Substantia nigra (tissue), 51 donors: ENCODE measurements at places on chromosomes 4 and X.

DNA sequence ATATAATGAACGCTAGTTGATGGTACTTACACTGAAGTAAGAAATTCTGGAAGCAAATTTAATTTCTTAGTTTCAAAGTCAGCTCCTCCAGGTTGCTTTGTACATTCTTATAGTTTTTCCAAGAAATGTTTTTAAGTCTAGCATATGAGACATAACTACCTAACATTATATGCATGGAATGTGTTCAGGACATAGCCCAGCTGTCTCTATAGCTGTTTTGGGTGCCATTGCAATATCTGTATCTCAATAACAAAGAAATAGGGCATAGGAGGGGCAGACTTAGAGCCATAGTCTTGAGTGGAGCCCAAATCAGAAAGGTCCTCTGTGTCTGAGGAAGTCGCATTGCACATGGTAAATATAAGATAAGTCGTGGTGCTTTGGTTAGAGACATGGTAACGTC lies 143.4 kb downstream of the CBR4 start:
- DNase-seq, result no peak

- DNase-seq, result no peak
Measured at GRCh38 chr4:123972031-123972430, 575.4 kb downstream of the SPRY1 start.

DNA sequence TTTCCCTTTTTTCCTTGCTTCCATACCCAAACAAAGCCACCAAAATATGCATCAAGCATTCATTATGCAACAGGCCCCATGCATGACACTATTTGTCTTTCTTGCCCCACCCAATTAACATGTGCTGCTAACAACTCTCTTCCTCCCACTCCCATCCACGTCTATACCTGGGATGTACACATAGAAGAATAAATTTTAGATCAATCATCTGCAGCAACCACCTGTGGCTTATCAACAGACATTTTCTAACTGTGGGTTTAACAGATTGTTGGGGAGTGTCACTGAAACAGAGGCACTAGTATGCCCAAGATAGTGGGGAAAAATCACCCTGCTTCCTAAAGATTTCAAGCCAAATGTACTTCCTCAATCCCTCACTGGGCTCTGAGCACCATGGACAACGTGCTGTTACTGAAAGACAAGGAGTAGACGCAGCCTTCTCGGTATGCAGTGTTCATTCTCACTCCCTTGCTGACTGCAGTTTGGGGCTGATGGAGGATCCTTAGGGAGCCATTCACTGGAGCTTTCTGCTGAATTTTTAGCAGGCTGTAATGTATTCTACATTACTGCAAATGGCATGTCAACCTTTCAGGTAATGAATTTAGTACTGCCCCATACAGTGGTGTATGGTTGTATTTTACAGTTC lies 28.4 kb upstream of the TRPC5OS start:
- no peak for DNase-seq

DNA sequence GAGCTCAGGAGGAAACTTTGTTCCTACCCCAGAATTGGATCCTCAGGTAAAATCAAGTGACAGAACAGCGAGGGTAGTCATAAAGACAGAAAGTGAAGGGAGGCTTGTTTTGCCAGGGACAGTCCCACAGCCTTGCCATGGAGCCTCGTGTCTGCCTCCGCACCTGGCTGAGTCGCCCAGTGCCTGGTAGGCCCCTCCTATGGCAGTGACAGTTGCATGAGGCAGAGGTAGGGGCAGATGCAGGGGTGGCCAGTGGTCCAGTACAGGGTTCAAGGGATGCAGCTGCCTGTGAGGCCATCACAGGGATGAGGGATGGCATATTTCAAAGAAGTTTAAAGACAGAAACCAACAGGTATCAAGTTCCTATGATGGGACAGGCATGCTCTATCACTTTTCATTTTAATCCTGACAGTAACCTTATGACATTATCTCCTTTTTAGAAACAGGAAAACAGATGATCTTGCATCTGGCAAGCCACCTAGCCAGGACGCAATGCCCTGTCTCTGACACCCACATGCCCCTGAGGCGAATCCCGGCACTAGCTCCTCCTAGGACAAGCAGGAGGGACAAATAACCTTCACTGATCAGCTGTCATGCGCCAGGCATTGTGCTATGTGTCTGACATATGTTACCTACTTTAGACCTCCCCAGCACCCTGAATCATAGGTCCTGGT lies 127.4 kb upstream of the ENPP6 start:
- DNase-seq, result no peak

DNA sequence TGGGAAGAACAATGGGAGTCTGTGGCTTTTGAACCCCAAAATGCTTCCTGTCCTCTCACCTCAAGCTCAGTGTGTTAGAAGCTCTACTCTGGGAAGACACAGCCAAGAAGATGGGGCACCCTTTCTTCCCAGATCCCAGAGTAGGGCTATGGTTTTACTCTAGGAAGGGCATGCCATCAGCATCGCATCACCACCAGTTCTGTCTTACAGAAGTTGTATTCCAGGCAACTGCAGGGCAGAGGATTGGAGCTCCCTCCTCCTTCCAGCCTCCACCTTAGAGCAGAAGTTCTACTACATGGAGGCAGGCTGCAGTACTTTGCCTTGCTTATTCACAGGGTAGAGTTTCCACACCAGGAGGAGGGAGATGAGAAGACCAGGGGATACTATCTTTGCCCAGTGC lies 18.1 kb upstream of the ZFX start:
- DNase-seq, result no peak

DNA sequence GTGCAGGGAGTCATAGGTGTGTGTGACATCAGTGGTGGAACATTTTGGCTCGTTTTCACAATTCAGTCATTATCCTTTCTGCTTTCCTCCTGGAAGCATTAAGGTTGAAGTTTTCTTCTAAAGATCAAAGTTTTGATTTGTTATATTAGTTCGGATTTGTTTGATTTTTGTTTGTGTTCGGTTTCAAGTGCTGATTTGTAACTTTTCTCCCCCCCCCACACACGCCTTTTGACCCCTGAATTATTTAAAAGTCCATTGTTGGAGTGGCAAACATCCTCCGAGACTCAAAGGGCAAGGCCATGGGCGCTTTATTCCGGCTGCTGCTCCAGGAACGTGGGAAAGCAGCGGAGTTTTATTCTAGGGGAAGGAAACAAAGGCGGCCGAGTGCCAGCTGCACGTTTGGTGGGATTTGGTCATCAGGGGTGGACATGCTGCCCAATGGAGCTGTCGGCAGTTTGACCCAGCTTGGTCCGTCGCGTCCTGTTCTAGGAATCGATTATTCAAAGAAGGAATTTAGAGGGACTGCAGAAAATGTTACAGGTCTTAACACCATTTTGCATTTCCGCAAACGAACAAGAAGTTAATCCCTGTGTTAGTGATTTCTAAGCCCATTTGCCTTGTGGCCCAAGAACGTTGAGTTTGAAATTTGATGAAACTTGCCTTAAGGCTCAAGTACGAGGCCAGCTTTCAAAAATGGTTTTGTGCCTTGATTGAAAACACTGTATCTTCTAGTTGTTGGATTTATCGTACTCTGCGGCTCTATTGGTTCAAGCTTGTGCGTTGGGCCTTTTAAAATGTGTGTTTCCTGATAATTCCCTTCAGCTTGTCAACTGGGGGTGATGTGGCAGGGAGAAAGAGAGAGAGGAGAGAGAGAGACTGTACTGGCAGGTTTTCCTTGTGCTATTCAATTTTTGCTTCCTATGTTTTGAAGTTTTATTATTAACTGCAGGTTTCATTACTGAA lies 565 bp upstream of the ZNF41 start:
- DNase-seq, result no peak

DNA sequence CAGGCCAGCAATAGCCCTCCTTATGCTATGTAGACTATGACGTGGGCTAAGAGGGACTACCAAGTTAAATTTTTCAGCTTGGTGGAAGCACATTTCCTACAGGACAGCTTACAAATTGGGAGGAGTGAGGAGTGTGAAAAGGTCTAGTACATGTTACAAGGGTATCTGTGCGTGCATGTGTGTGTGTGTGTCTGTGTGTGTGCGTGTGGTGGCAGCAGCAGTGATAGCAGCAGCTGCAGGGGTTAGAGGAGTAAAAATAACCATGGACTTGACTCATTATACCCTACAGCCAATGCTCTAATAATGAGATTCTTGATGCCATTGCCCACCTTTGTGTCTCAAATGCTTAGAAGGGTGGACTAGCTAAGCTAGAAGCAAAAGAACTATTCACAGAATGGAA lies 88.6 kb downstream of the SLC9A7 start:
- DNase-seq, result no peak

GRCh38 chr4:40221744-40222143 lies 24.9 kb downstream of the RHOH start:
- DNase-seq, result no peak

DNA sequence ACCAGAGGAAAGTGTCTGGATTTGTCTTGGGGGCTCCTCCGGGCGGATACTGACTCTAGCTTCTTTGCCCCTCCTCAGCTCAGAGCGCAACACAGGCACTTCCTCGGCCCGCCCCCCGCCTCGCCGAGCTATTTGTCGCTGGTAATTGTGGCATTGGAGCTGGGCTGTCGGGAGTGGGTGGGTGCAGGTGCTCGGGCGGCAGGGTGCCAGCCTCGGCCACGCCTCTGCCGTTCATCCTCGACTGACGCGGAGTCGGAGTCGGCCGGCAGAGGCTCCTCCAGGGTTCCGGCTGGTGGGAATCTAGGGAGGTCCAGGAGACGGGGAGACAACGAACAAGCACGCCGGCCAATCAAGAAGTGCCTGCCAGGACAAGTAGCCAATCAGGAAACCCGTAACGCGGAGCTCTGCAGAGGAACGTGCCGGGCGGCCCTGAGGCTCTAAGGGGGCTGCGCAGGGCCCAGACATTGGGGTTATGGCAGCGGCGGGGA lies 3.9 kb upstream of the SYN1 start:
- DNase-seq, result peak; percentile 32

- no peak for DNase-seq
Measured at GRCh38 chrX:10756441-10756840, 136.1 kb upstream of the MID1 start.

DNA sequence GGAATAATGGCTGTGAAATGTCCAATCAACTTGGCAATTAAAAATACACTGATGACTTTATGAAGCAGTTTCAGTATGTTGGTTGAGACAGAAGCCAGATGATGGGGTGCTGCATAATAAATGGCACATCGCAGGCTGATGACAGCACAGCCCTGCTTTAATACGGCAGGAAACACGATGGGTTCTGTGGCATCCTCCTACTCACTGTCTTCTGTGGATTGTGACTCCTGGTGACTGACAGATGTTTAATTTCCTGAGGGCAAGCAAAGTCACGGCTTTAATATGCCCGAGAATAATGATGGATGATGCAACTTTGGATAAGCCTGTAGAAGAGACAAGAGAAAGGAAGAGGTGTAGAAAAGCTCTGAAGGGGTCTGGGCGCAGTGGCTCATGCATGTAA lies 295.4 kb downstream of the TRIML1 start:
- no peak for DNase-seq

DNA sequence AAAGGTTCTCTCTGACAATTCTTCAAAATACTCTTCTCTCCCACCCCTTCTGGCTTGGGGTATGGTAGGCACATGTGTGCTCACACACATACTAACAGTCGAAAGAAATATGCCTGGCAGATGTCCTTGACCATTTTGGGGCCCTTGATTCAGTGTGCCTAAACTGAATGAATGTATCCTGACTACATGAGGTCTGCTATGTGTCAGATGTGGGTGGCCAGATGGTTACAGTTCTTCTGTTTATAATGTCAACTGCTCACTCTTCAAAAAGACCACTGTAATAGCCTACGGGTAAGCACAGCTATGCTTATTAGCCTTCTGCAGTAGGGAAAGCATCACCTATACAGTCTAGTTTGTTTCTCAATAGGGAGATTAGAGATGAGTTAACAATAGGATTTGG lies 63.7 kb upstream of the VEGFC start:
- no peak for DNase-seq

DNA sequence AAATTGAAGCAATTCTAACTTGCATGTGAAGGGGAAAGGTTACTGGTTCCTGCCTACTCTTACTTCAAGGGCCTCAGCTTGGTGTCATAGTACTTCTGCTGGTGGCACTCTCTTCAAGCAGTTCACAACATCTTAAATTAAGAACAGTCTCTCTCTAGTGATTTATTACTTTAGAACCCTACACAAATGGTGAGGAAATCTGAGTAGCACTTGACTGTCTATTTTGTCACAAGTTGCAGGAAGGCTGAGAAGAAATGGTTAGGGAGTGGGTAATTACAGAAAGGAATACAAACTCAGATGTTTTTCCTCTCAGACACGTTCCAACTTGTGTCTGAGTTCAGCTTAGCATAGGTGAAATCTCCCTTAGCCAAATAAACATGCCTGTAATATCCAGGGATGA lies 242.3 kb upstream of the GRIA3 start:
- DNase-seq, result no peak

DNA sequence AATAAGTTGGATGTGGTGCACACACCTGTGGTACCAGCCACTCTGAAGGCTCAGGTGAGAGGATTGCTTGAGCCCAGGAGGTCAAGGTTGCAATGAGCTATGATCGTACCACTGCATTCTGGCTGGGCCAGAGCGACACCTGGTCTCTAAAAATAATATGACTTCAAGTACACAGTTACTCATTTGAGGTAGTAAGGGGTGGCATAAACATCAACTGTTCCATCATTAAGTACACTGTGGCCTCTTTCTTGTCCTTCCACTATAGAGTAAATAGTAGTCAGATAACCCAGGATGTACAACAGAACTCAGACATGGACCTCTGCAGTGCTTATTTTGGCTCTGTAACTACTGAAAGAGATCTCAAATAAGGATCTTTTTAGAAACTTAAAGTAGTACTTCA lies 10.6 kb downstream of the FAM9B start:
- DNase-seq, result no peak

DNA sequence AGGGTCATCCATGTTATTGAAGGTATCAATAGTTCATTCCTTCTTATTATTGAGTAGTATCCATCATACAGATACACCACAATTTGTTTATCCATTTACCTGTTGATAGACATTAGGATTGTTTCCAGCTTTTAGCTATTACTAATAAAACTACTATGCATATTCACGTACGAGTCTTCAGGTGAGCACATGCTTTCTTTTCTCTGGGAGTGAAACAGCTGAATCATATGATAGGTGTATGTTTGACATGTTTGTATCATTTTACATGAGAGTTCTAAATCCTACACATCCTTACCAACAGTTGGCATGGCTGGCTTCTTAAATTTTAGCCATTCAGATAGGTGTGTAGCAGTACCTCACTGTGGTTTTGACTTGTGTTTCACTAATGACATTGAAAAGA lies 556.6 kb upstream of the DIPK2B start:
- DNase-seq, result no peak

- DNase-seq, result no peak
Measured at GRCh38 chr4:97003715-97004114, 1139.6 kb downstream of the STPG2 start.
